ENCODE measurements at places on chromosomes 4 and X. TPM values are rescaled to one million over a fixed set of nuclear protein-coding genes. Genes with fewer than 3 reads are reported as not detected.

DNA sequence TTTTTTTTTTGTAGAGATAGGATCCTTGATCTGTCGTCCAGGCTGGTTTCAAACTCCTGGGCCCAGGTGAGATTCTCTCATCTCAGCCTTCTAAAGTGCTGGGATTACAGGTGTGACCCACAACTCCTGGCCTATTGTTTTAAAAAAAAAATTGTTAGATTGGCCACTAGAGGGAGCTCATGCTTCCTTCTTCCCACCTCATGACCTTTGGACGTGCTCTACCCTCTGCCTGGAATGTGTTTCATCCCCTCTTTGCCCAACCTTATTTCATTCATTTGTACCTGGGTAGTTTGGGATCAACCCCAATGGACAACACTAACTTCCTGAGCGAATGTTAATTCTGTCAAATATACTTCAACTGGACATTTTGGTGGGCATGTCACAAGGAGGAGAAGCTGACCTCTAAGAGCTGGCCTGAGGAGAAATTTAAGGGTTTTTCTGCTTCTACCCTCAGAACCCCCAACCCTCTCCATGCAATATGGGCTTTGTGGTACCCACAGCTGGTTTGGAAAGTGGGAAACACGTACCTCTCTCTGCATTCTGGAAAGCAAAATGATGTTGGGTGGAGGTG is 6.4 kb downstream of the PPEF2 start:
- no peak for DNase-seq

DNA sequence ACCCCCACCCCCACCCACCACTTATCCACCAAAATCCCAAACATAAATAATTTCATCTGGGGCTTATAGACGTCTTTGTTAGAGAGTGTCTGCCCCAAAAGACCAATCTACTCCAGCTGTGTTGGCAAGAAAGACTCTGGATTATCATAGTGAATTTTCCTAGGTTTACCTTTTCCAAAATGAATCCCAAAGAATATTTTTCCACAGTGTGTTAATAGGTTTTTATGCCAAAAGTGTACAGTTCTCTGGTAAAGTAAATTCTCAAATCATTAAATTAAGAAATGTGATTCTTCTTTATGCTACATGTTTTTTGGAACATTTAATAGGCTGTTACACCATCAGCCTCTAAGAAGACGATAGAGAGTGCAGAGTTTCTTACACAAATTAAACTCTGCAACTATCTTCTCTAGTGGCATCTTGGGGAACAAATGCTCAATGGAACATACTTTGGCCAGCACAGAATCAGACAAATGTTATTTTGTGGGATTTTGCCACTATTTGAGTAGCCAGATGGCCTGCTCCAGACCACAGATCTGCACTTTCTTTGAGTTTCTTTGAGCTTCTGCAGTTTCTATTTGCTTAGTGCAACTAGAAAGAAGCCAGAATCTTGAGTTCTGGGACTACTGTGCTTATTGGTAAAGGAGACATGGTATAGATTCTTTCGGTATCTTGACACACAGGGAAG is 206.0 kb downstream of the KIT start:
- no peak for DNase-seq

DNA sequence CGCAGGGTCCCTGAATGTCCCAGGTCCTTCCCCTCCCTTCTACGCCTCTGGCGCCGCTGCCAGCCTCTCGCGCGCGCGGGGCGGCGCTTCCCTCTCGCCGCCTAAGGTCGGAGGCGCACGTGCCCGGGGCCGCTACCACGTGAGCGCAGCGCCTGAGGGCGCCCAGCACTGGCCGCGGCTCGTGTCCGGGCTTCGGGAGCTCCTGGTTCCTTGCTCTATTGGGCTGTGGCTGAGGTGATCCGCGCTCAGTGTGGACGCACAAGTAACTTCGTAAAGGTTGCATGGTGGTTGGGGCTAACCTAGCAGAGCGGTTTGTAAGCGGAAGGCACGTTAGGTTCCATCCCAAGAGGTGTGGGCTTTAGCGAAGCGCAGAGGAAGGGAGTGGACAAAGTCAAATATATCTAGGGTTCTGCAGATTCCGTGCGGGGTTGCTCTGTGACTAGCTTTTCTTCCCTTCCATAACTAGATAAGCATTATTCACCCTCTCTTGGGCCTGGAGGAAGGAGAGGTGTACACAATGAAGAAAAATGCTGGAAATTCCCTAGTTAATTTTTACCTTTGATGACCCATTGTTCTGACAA is 1.8 kb downstream of the TLL1 start:
- DNase-seq = no peak

- DNase-seq = no peak
These were observed 54.4 kb downstream of the KIT start for GRCh38 chr4:54712206-54712605.

DNA sequence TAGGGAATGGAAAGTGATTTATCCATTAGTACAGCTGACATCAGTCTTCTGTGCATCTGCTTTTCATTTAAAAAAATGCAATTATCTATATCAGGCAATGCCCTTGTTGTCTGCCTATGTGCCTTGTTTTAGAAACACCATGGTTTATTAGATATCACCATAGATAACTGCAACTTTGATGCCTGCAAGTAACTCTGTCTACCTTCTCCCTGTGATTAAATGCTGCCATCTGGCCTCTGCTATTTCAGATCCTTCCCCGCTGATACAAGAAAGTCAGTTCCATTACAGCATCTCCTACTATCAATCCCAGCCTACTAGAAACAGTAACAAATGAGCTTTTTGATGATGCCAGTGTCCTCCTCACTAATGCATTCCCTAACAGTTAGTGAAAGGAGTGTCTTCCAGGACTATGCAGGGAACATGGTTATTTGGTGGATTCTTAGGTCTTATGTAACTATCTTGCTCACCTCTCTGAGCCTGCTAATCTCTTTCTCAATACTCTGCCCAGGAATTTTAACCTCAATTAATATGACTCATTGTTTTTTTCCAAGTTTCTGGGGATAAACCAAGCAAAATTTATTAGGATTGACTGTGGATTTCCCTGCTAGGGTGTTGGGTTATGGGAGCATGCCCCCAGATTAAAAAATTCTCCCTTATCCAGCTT is 444.9 kb downstream of the RAPGEF2 start:
- peak; percentile 82 for DNase-seq

GRCh38 chrX:8738588-8739189 is 6.8 kb upstream of the ANOS1 start:
- no peak for DNase-seq

- DNase-seq = no peak
These were observed 14.6 kb downstream of the CLCN3 start for GRCh38 chr4:169634975-169635374.

- no peak for DNase-seq
These were observed 11.8 kb downstream of the ZNF182 start for GRCh38 chrX:47992095-47992380.

DNA sequence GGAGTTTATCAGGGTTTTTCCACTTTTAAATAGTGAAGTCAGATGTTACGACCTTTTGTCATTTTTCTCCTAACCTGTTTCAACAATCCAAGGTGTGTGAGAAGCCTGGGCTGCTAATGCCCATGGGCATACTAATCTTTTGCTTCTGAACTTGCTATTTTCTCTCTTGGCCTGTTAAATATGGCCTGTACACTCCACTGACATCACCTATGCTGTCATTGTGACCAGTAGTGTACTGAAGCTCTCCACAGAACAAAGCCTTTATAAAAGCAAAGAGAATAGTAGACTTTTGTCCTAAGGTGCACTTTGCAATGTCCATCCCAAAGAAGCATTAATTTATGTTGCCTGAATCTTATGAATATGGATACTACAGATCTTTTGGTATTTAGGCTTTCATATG is 1490.5 kb downstream of the STIM2 start:
- no peak for DNase-seq

- no peak for DNase-seq
These were observed 750 bp downstream of the TMEM129 start for GRCh38 chr4:1720163-1720983.

GRCh38 chrX:17021851-17022604 is 75.6 kb downstream of the REPS2 start:
- DNase-seq = peak; percentile 84

GRCh38 chrX:69615342-69615741 is 571 bp upstream of the EDA start:
- no peak for DNase-seq

DNA sequence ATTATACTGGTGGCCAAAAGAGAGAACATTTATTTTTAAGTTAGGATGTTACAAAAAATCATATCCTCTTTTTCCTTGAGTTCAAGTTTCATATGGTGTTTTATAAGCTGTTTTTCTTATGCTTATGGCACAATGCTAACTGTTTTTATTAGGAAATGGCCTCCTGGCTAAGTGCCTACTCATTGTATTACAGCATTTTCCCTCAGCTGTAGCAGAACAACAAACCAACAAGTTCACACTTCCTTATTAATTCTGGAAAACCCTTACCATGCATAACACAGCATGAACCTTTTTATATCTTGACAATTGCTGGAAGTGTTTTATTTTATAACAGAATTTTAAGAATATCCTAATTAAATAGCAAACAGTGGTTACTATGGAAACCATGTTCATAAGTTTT is 165.8 kb downstream of the GASK1B start:
- no peak for DNase-seq

DNA sequence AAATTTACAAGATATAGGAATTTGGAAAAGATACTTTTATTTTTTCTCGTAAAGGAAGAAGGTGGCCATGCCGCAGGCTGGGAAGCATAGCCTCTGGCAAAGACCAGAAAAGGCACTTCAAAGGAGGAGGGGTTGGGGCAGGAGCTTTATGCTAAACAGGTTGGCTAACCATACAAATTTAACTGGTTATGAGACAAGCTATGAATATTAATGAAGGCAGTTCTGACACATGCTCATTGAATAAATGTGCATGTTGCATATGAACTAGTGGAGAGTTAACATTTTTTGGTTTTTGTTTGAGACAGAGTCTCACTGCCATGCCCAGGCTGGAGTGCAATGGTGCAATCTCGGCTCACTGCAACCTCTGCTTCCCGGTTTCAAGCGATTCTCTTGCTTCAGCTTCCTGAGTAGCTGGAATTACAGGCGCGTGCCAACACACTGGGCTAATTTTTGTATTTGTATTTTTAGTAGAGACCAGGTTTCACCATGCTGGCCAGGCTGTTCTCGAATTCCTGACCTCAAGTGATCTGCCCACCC is 36.5 kb downstream of the GALNTL6 start:
- DNase-seq = no peak

- no peak for DNase-seq
These were observed 231.9 kb upstream of the BCOR start for GRCh38 chrX:40329616-40330015.

DNA sequence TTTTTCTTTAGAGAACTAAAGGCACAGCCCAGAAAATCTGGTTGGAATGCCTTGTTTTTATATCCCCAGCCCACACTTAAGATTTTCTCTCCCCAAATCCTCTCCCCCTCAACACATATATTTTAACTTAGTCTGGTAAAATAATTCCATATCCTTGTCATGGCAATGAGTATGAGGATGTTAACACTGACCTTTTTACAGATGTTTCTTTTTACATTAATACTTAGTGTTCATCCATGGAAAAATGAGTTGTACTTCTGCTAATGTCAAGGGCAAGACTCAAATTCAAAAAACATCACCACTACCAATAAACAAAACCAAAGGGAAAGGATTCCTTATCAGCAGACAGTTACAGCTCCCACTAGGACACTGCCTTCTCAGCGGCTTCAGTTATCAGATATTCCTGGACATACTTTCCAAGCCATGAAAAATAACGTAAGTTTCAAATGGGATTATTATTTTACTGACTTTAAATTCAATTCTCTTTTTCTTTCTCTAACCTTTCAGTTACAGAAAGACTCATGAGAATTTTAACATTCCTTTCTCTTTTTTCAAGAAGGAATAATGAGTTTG is 83.3 kb downstream of the RASL11B start:
- DNase-seq = no peak

GRCh38 chrX:120753413-120754251 is 122.0 kb downstream of the CT47B1 start:
- no peak for DNase-seq

- DNase-seq = no peak
These were observed 11.7 kb downstream of the TRIM2 start for GRCh38 chr4:153215921-153216320.

DNA sequence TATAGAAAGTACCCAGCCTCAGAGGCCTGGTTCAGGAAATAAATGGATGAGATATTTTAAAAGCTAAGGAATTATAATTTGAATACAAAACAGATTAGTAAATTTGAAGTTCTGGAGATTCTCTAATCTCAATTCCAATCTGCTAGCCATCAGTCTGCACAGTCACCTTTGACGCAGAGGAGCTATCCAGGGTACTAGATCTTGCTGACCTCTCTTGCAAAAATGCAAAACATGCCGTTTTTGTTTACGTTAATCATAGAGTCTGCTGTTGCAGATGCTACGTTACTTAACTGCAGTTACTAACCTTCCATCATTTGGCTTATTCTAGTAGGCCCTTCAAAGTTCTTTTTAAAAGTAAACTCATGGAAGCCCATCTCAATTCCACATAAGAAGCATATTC is 10.4 kb downstream of the CCSER1 start:
- DNase-seq = no peak

DNA sequence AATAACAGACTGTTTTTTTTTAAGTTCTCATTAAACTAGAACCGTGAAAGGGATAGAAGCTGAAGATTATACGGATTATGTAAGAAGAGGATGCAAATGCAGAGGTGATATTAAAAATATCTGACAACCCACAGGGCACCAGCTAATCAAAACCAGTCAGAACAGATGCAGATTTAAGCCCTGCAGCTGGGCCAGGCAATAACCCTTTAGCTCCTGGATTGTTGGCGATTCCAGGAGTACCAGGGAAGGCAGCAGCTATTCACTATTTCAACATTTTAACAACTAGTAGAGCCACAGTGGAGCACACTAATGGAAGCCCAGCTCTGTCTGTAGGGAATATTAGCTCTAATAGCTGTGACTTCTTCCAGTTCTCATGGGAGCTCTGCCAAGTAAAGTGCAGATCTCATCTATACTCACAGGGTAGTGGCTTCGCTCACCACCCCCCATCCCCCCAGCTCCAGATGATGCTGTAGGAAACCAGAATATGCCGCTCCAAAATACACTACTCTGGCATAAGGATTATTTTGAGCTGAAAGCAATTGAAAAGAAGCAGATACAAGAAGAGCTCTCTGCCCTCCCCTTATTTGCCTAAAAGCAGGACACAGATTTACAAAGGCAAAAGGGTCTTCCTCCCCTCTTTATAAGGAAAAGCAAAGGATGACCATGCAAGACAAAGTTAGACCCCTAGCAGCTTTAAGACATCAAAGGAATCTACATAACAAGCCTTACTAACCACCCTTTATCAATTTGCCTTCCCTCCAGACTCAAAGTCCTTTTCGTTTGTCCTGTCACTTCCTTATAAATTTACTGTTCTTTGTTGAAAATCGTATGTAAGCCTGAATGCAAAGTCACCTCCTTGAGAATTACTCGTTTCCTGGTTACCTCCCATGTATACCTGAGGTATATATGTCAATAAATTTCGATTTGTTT is 13.7 kb downstream of the SCD5 start:
- DNase-seq = peak; percentile 53

Gene MAGEA4
- total RNA-seq = not detected

Gene UXT
- total RNA-seq = 72.7 TPM

Gene SEPTIN6
- 24.7 TPM for total RNA-seq

Gene SH3TC1
- 1.8 TPM for total RNA-seq

Gene PAGE2B
- not detected for total RNA-seq

Gene CSAG3
- 6.6 TPM for total RNA-seq

Gene IGFBP7
- 930 TPM for total RNA-seq

All from astrocyte (in vitro differentiated cells and primary cell).